Activated CD8-positive, alpha-beta T cell treated with anti-CD3 and anti-CD28 coated beads for 36 hours (primary cell): ENCODE measurements at places on chromosomes 6 and 20. TPM values are rescaled to one million over a fixed set of nuclear protein-coding genes. Genes with fewer than 3 reads are reported as not detected.
A peak's percentile ranks its signal among the peaks of the same experiment; 100 is the strongest.

Gene SNRNP48
- total RNA-seq, result 19.8 TPM

Gene C6orf52
- total RNA-seq, result 2.6 TPM

DNA sequence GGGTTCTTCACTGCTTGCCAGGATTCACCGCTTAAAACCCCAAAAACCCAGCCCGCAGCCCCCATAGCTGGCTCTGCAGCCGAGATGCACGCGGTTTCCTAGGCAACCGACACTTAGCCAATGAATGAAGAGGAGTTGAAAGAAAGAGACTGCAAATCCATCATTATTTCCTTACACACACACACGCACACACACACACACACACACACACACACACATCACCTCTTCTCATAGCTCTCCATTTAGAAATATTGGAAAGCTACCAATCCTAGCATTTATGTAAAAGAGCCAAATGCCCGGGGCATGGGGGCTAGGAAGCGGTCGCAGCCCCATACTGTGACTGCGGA, 3.4 kb upstream of the TUBB2B start:
- no peaks in the 10 kb centered on the region for H3K36me3 ChIP-seq
- DNase-seq, result peak; percentile 24
- no peak overlapping the region for H3K27ac ChIP-seq
- peaks cover 78% of the 10 kb centered on the region for H3K27me3 ChIP-seq
- peak overlapping the region; percentile 22 for H3K4me3 ChIP-seq

- DNase-seq, result no peak
- no peak overlapping the region for H3K27ac ChIP-seq
- peaks cover 28% of the 10 kb centered on the region for H3K4me1 ChIP-seq
- H3K4me3 ChIP-seq, result no peak overlapping the region
- no peaks in the 10 kb centered on the region for H3K27me3 ChIP-seq
- H3K36me3 ChIP-seq, result peaks cover 15% of the 10 kb centered on the region
These were observed 20.0 kb downstream of the ITPR3 start for GRCh38 chr6:33641144-33641543.

Gene KCNQ5
- total RNA-seq, result 14.6 TPM

DNA sequence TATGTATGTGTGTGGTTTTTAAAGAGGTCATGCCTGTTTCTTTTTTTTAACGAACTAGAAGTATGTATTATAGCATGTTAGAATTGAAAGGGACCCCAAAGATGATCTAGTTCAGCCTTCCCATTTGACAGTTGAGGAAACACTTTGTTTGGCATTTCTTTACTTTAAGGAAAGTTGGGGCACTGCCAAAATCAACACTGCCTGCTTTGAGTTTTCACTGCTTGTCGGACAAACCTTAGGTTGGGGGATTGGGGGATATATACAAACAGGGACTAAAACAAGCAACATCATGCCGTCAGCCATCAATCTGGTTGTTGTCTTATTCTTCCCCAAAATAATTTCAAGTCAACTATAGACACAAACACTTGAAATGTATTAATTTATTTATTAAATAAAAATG, 14.1 kb upstream of the CALHM6 start:
- H3K27me3 ChIP-seq, result peaks cover 6% of the 10 kb centered on the region
- DNase-seq, result no peak
- no peak overlapping the region for H3K27ac ChIP-seq
- H3K4me3 ChIP-seq, result no peak overlapping the region

Gene C4B
- 3.3 TPM for total RNA-seq

GRCh38 chr6:149033454-149033853, 284.1 kb upstream of the TAB2 start:
- peak; percentile 61 for DNase-seq
- no peaks in the 10 kb centered on the region for H3K36me3 ChIP-seq
- H3K4me3 ChIP-seq, result no peak overlapping the region
- peak overlapping the region; percentile 91 for H3K27ac ChIP-seq

DNA sequence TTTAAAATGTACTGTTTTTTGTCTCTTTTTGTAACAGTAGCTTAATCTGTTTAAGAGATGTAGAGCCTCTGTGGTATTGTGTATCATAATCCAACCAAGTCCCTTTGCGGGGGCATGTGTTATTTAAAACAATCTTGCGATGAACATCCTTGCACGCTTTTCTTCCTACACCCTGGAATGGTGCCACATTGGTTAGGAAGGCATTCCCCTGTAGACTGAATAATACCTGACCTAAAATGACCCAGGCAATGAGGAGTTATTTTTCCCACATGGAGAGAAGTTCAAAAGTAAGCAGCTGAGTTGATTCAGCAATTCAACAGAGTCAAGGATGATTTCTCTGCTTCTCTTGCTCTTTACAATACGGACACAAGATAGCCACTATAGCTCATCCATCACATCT, 142.0 kb upstream of the PMEPA1 start:
- H3K27me3 ChIP-seq, result peaks cover 2% of the 10 kb centered on the region
- peaks cover 4% of the 10 kb centered on the region for H3K4me1 ChIP-seq
- no peaks in the 10 kb centered on the region for H3K36me3 ChIP-seq
- no peak overlapping the region for H3K4me3 ChIP-seq
- DNase-seq, result no peak

Gene SERPINB1
- 55.8 TPM for total RNA-seq

DNA sequence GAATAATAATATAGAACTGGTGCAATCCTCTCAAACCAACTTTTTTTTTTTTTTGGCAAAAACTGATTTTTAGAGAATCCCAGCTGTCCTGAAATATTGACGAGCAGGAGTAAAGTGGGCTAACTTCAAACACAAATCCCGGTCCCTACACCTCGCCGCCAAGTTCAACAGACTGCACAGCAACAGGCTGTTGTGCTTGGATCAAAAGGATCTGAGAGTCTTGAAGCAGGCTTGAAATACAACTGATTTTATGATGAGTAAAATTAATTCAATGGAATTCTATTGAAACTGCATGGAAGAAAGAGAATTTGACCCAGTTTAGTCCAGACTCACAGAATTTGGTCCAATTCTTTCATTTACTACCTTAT, 172.1 kb downstream of the FOXC1 start:
- no peak overlapping the region for H3K4me3 ChIP-seq
- H3K27me3 ChIP-seq, result no peaks in the 10 kb centered on the region
- no peaks in the 10 kb centered on the region for H3K36me3 ChIP-seq
- peaks cover 1% of the 10 kb centered on the region for H3K4me1 ChIP-seq

DNA sequence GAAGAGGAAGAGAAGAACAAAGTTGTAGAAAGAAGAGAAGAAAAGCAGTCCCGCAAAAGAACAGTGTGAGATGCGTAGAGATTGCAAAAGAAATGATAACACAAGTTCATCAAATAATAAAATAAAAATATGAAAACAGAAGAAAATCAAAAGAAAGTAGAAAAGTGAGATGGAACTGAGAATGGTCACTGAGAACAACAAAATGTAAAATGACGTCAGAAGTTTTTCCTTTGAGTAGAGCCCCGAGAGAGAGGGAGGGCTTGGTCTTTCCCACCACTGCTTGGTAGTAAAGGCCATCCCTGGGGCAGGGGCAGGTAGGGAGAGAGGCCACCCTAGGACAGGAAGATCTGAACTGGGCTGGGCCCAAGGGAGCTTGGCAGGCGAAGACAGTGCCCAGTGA, 533.7 kb downstream of the QKI start:
- H3K4me3 ChIP-seq, result no peak overlapping the region
- peaks cover 23% of the 10 kb centered on the region for H3K27me3 ChIP-seq
- H3K27ac ChIP-seq, result no peak overlapping the region
- no peaks in the 10 kb centered on the region for H3K4me1 ChIP-seq

DNA sequence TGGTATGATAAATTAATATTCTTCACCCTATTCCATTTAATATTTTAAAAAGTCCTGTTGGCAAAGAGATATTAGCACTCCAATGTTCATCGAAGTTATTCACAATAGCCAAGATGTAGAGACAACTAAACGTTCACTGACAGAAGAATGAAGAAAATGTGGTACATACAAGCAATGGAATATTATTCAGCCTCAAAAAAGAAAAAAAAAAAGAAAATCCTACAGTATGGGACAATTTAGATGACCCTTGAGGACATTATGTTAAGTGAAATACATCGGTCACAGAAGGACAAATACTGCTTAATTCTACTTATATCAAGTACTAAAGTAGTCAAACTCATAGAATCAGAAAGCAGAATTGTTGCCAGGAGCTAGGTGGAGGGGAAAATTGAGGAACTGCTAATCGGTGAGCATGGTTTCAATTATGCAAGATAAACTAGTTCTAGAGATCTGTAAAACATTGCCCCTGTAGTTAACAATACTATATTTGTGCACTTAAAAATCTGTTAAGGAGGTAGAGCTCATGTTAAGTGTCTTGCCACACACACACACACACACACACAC, 4.7 kb downstream of the GCLC start:
- no peaks in the 10 kb centered on the region for H3K27me3 ChIP-seq
- H3K36me3 ChIP-seq, result peaks cover 8% of the 10 kb centered on the region
- peaks cover 40% of the 10 kb centered on the region for H3K4me1 ChIP-seq

Gene TFAP2C
- total RNA-seq, result not detected

DNA sequence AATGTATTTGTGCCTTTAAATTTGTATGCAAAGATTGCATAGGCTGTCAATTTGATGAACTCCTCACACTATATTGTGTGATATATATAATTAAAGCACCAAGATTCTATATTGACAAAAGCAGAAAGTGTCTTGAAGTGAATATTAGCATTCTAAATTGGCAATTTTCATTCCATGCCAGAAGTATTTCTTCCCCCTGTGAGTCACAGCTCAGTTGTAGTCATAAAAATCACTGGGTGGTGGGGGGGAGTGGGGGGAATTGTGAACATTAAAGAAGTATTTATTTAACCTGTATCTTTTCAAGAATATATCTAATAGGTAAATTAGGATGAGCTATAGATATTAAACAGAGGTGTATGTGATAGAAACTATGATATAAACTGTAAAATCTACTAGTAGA, 3.1 kb upstream of the ARMC2 start:
- H3K4me1 ChIP-seq, result peaks cover 19% of the 10 kb centered on the region

Gene SEL1L2
- total RNA-seq, result not detected

- H3K4me1 ChIP-seq, result no peaks in the 10 kb centered on the region
- no peaks in the 10 kb centered on the region for H3K27me3 ChIP-seq
- H3K36me3 ChIP-seq, result no peaks in the 10 kb centered on the region
- no peak overlapping the region for H3K27ac ChIP-seq
These were observed 24.3 kb downstream of the AKAP7 start for GRCh38 chr6:131159578-131159977.

Gene TBX18
- total RNA-seq, result not detected

- DNase-seq, result no peak
- H3K27me3 ChIP-seq, result no peaks in the 10 kb centered on the region
- H3K36me3 ChIP-seq, result peaks cover 3% of the 10 kb centered on the region
- no peak overlapping the region for H3K27ac ChIP-seq
- no peak overlapping the region for H3K4me3 ChIP-seq
- no peaks in the 10 kb centered on the region for H3K4me1 ChIP-seq
These were observed 122.1 kb downstream of the LRRC1 start for GRCh38 chr6:53916804-53917463.

Gene CD109
- total RNA-seq, result 9.5 TPM

GRCh38 chr20:36726168-36726567, 19.7 kb downstream of the NDRG3 start:
- DNase-seq, result no peak
- no peak overlapping the region for H3K27ac ChIP-seq
- no peaks in the 10 kb centered on the region for H3K27me3 ChIP-seq
- H3K4me3 ChIP-seq, result no peak overlapping the region
- H3K4me1 ChIP-seq, result peaks cover 4% of the 10 kb centered on the region
- no peaks in the 10 kb centered on the region for H3K36me3 ChIP-seq

DNA sequence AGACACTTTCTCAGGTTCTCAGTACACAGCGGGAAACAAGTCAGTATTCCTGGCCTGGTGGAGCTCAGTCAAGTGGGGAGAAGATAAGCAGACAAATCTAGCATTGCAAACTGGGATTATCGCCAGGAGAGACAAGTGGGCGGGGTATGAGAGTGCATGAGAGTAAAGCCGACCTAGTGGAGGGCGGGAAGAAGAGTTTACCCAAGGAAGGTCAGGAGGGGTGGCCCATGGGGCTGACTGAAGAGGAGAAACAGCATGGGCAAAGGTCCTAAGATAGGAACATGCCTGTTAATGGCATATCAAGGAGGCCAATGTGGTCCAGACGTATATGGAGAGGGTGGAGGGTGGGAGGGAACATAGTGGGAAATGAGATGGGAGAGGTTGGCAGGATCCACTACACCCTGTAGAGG, 12.4 kb upstream of the CSNK2A1 start:
- peaks cover 25% of the 10 kb centered on the region for H3K27me3 ChIP-seq
- no peak overlapping the region for H3K27ac ChIP-seq
- H3K4me3 ChIP-seq, result no peak overlapping the region
- no peak for DNase-seq
- no peaks in the 10 kb centered on the region for H3K36me3 ChIP-seq

DNA sequence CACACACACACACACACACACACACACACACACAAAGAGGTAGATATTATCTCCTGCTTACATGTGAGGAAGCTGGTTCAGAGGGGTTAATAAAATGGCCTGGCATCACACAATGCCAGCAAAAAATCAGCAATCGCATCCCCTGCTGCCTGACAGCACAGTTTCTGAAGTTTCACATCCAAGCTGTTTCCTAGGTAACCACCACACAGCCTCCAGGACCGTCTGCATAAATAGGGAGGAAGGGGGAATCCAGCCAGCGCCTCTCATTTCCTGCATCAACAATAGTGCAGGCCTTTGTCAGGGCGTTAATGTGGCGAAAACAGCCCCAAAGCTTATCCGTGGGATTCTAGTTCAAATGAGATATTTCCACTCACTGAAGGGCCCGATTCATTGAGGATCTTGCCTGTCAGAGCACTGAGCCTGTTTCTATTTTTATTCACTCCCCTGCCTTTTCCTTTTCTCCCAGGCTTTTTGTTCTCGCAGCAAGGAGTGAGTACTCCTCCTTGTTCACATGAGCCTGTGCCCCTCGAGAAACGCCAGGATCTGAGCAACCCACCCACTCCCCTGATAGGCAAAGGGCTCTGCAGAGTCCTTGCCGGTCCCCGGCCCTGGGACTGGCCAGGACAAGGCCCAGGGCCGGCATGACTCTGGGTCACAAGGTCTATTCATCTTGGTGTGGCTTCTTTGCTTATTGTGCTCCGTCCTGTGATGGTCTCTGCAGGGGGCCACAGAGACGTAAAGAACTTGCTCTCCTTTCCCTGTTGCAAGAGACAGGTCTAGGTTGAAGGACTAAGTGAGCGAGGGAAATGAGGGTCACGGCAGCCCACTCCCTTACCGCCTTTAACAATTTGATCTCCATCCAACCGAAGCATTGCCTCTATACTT, 32.7 kb downstream of the TUBB2B start:
- H3K27me3 ChIP-seq, result no peaks in the 10 kb centered on the region
- H3K27ac ChIP-seq, result no peak overlapping the region
- H3K36me3 ChIP-seq, result no peaks in the 10 kb centered on the region
- peak; percentile 31 for DNase-seq
- no peaks in the 10 kb centered on the region for H3K4me1 ChIP-seq

- H3K36me3 ChIP-seq, result no peaks in the 10 kb centered on the region
- DNase-seq, result no peak
- H3K4me3 ChIP-seq, result no peak overlapping the region
- no peak overlapping the region for H3K27ac ChIP-seq
- H3K4me1 ChIP-seq, result no peaks in the 10 kb centered on the region
These were observed 238.6 kb upstream of the PMEPA1 start for GRCh38 chr20:57948180-57948955.
